Activated B cell treated with CpG ODN at 0.5 μM for 24 hours (primary cell): ENCODE measurements at places on chromosomes 2 and 18. TPM values are rescaled to one million over a fixed set of nuclear protein-coding genes. Genes with fewer than 3 reads are reported as not detected.

The MGAT4A gene
- total RNA-seq: 12.6 and 15.7 TPM in 2 replicates

- DNase-seq: no peak
Observed at GRCh38 chr18:11751341-11752115, 62.5 kb downstream of the GNAL start.

The GRHL1 gene
- 0.39 and 0.95 TPM in 2 replicates for total RNA-seq

GRCh38 chr2:173193925-173194324 lies 118.3 kb downstream of the MAP3K20 start:
- DNase-seq: no peak

GRCh38 chr2:145563741-145564615 lies 1044.1 kb upstream of the ZEB2 start:
- no peak for DNase-seq

DNA sequence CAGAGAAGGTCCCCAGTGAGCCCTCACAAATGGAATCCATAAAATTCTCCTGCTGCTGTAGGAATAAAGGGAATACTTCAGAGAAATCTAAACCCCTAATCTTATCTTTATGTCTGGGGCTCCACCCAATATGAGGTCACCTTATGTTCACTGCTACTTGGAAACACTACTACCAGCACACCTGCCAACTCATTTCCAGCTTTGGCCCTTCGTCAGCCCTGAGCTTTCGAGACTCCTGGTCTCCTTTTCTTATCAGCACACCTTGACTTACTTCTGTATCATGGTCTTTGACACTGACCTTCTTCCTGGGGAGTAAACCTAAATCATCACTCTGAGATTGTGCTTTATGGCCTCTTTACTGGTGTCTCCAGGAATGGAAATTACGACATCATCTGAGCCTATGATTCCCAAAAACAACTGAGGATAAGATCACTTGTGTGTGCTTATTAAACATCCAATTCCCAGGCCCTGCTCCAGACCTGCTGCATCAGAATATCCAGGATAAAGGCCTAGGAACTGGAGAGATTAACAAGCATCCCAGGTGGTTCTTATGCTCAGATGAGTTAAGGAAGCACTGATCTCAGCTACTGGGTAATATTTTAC lies 22.2 kb upstream of the ASNSD1 start:
- no peak for DNase-seq

The SRD5A2 gene
- total RNA-seq: not detected in 2 replicates

- DNase-seq: no peak
Observed at GRCh38 chr2:98847853-98848252, 88.2 kb downstream of the CRACDL start.

DNA sequence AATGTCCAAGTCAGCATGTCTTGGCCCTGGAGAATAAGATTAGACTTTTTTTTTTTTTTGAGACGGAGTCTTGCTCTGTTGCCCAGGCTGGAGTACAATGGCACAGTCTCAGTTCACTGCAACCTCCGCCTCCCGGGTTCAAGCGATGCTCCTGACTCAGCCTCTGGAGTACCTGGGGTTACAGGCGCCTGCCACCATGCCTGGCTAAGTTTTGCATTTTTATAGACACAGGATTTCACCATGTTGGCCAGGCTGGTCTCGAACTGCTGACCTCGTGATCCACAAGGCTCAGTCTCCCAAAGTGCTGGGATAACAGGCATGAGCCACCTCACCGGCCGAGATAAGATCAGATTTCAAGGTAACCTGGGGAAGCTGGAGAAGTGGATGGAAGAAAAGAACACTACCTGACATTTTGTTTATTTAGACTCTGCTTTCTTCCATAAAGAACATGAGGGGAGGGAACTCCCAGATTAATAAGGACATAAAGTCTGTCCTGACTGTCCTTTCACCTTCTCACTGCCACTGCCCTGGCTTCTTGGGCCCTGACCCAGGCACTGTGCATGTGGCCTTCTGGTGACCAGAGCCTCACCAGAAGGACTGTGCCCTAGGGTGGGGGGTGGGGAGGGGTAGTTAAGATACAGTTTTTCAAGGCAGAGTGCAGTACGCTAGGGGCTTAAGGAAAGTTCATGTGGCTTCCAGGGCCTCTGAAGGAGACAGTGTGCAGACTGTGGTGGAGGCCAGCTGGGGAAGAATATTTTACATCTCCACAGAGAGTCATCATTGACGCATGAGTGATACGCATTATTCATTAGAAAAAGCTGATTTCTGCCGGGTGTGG lies 4.8 kb upstream of the IMPA2 start:
- DNase-seq: no peak

- no peak for DNase-seq
Observed at GRCh38 chr2:234451852-234452625, 44.8 kb downstream of the ARL4C start.

DNA sequence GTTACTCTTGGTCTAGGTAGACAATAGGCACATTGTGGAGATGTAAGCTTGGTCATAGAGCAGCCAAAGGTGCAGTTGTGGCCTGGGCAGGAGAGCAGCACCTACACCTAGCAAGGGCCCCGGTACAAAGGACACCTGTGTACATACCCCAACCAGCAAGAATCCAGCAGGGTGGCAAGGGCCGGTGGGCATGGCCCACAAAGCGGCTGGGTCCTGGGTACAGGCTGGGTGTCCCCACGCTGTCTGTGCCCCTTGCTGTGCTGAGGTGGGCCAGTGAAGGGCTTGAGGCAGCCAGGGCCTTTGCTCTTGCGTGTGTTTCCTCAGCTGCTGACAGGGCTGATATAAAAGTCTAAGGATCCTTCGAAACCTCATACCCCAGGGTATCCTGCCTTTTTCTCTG lies 501.8 kb downstream of the EIPR1 start:
- DNase-seq: no peak

GRCh38 chr2:235640926-235641723 lies 147.3 kb downstream of the AGAP1 start:
- DNase-seq: no peak
